Pulmonary artery endothelial cell (primary cell): ENCODE measurements at places on chromosomes 13 and 19. TPM values are rescaled to one million over a fixed set of nuclear protein-coding genes. Genes with fewer than 3 reads are reported as not detected.

The ANGPTL8 gene
- not detected in 2 replicates for total RNA-seq

GRCh38 chr13:32384702-32385101 is 43.2 kb downstream of the N4BP2L1 start:
- DNase-seq: no peak

DNA sequence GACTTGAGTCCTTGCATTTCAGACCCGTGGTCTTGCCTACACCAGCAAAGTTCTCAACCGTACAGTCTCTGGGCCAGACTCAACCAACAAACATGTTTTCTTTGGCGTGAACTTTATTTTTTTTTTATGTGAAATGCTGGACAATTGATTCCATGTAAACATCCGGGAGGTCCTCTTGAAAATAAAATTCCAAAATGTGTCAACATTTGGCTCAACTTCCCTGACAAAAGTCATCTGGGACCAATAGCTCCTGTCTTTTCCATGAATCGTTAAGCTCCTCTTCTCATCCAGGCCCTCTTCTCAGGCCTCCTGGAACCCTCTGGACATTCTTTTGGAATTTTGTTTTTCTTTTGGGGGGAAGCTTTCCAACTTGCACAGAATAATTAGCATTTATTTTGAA is 2.7 kb downstream of the ALDH16A1 start:
- no peak for DNase-seq

DNA sequence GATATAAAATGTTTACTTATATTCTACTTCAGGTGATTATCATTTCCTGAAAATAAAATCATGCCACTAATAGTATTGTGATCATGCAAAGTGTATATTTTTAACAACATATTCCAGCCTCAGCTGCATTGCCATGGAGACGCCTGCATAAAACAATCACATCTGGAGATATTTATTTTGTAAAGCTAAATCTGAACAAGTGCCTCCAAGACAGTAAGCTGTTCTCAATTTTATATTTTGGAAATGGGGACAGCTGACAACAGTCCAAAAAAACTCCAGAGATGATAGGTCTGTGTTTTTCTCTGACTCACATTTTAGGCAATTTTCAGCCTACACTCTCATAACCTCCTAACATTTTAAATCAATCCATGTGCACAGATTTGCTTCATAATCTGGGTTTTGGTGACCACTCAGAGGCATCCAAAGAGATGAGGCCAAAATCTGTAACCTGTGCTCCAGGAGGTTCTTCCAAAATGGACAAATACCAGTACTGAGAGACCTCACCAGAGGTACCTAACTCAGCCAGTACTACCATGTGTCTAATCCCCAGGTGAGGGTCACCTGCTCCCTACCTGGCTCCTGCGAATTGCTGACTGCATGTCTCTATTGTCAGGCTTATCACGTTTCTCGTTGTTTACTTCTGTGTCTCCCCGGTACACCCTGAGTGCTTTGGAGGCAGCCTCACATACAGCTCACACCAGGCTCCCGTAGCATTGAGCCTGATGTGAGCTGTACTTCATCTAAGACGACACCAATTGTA is 62.7 kb downstream of the COL4A1 start:
- DNase-seq: no peak

DNA sequence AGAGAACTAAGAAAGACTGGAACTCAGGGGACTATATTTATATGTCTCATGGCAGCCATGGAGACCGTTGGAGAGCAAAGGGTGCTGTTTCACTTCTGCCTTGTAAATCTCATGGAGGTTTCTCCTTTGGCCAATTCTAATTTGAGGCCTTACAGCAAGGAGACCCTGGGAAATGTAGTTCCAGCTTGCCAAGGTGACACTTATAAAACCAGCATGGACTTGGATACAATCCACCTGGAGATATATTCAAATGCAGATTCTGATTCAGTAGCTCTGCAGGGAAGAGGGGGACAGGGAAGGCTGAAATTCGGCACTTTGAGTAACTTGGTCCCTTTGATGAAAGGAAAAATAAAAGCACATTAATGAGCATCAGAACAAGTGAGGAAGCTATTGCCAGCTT is 90.0 kb downstream of the OXGR1 start:
- no peak for DNase-seq

DNA sequence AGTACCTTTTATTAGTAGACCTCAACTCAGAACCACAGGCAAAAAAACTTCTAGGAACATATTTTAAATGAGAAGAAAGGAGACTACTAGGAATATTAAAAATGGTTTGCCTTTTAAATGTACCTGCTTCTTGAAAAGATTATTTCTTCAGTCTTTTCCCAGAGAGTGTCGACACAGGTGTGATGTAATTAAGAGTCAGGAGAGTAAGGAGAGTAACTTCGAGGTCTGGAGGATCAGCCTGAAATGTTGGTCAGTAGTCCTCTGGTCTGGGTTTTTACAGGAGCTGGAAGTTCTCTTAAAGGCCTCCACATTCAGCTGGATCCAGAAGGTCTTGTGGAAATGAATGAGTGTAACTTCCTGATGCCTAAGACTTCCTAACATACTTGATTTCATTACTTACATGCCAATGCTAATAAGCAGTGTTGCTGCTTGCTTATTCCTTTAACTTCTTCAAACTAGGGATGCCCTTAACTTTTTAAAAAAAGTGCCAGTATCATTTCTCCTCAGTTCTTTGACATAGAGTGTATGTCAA is at the start of gene KCTD4:
Gene KCTD4, minus strand, starts transcription at position 345 of the 532 bp plus-strand sequence. CDS start 6,478 bp downstream, outside the sequence.
- no peak for DNase-seq

DNA sequence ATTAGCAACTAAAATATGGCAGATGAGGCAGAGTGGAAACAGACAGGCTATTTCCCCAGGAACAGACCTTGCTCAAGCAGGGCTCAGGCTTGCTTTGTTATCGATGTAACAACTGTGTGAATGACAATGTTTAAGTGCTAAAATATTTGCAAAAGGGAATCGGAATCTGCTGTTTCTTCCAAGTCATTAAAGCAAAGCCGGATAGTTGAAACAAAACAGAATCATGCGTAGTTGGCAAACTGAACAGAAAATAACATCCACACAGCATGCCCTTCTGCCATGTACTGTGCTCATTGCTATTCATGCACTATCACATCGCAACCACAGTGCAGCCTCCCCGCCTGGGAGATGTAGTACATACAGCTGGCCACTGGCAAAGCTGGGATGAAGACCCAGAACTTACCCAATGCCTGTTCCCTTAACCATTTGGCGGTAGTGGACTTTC is 799.1 kb downstream of the DIAPH3 start:
- no peak for DNase-seq

DNA sequence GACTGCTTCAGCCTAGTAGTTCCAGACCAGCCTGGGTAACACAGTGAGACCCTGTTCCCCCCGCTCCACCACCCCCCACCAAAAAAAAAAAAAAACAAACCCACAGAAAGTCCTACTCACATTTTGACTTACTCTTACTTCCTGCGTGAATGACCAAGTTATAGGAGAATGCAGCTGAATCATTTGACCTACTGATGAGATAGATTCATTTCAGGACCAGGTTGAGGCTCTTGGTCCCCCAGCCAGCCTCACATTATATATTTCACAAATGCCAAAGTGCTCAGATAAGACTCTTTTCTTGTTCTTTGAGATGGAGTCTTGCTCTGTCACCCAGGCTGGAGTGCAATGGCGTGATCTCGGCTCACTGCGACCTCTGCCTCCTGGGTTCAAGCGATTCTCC is 70.2 kb downstream of the KLF5 start:
- no peak for DNase-seq

DNA sequence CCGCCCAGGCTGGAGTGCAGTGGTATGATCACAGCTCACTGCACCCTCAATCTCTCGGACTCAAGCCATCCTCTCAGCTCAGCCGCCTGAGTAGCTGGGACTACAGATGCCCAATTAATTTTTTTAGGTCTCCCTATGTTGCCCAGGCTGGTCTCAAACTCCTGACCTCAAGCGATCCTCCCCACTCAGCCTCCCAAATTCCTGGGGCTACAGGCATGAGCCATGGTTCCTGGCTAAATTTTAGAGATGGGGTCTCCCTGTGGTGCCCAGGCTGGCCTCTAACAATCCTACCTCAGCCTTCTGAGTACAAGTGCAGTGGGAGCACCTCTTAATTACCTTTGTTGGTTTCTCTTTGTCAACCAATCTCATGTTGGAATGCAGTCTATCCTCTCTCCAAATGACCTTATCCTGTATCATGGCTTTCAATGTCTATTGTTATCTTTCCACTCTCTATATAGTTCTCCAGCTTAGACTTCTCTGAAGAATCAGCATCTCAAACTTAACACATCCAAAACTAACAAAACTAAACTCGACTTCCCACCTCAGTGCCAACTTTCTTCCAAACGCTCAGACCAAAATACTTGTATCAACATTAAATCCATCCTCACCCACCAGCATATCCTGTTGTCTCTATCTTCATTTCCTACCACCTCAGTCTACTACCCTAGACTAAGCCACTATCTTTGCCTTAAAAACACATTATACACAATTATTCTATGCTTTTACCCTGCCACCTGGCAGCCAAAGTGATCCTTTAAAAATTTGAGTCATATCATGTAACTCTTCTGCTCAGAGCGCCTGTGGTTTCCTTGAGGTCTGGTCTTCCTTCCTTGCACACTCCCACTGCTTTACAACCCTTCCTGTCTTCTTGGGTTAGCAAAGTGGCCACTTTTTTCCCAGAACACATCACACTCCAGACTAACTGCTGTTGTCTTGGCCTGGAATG is 6.7 kb downstream of the TPT1 start:
- DNase-seq: no peak

GRCh38 chr13:51237386-51237785 is 15.2 kb downstream of the FAM124A start:
- DNase-seq: no peak

DNA sequence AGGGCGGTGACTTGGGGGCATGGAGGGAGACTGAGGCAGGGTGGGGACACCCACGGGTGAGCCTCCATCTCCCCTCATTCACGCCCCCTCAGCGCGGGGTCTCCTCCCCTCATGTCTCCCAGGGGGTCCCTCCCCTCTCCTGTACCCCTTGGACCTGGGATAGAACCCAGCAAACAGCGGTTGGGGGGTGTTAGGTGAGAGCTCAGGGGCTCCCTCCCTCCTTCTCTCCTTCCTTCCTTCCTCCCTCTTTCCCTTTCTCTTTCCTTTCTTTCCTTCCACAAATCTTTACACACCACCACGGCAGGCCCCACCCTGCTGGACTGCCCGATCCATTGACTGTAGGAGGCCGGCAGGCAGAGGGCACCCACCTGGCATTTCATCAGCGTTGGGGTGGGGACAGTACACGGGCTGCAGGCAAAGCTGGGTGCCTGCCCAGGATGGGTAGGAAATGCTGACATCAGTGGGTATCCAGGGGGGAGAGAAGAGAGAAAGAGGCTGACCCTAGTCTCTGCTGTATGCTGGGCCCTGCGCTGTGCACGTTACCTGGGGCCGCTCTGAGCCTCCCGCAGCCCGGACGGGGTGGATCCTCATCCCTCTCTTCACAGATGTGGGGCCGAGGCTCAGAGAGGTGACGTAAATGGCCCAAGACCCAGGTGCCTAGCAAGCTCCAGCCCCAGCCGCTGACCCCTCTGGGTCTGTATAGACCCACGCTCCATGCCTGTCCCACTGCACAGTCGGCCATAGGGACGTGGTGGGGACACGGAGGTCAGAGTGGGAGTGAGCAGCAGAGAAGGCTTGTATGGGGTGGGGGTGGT is 3.5 kb downstream of the SSC5D start:
- DNase-seq: no peak

DNA sequence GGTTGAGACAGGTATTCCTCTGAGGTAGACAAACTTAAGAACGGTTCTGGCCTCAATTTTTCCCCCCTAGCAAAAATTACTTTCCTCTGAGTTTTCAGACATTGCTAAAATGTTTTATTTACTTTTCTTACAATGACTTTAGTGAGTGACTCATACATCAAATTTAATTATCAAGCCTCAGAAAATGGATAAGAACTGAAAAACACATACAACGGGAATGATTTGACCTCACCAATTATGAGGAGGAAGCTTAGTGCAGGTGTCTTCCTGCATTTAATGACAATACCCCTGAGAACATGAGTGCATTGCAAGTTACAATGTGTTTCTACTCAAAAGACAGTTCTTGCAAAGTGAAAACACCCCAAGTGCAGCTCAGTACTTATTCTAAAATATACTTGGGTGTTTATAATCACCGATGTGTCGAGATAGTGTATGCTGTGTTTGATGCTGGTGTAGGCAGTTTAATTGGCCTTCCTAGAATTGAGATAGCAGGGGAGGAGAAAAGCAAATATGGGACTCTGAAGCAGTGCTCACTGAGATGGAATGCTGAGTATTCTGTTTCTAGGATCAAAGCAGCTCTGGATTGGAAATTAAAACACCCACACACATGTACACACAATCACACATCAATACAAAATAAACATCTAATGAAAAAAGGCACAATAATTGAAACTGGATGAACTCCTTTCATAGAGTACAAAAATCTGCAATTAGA is 189.5 kb upstream of the SLC10A2 start:
- no peak for DNase-seq

DNA sequence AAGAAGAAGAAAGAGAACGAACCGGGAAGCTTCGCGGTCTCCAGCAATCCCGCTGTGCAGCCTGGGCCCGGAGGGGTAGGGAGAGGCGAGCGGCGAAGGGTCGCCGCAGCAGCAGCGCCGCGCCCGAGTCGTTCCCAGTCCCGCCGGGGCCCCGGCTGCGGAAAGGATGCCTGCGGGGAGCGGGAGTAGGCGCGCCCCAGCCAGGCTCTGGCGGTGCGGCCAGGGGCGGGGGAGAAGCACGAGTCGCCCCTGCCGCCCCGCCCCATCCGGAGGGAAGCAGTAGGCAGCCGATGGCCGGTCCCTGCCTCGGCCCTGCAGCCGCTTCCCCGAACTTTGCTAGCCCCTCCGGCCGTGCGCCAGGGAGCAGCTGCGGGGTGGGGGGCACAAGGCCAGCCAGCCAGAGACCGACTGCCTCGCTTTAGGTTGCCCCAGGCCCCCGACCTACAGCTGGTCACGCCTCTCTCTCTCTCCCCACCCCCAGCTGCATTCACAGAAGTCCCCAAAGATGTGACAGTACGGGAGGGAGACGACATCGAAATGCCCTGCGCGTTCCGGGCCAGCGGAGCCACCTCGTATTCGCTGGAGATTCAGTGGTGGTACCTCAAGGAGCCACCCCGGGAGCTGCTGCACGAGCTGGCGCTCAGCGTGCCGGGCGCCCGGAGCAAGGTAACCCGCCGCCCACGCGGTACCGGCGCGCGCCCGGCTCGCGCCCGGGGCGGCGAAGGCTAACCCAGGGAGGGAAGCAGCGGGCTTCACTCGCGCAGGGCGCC is 1.1 kb downstream of the VSTM2B start:
- DNase-seq: no peak

DNA sequence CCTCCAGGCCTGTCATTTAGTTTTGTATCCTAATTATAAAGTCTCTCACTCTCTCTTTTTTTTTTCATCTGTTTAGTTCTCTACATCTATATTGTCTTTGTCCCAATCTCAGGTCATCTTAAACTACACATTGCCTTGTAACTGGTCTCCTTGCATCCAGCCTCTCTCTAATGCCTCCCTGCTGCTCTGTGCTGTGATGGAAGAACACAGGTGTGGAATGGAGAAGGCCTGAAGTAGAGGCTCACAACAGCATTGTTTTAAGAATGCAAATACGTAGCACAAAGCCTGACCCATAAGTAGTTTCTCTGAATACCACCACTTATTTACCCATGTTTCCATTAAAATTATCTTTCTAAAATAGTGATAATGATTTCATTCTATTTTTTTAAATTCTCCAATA is 108.8 kb upstream of the FRY start:
- DNase-seq: no peak
